NCI-H510A (cell line): ENCODE measurements at places on chromosomes 12 and 14.

GRCh38 chr12:6323340-6323994 is 13.0 kb downstream of the PLEKHG6 start:
- no peak for DNase-seq

GRCh38 chr14:36582874-36583241 is 444 bp upstream of the NKX2-8 start:
- no peak for DNase-seq

DNA sequence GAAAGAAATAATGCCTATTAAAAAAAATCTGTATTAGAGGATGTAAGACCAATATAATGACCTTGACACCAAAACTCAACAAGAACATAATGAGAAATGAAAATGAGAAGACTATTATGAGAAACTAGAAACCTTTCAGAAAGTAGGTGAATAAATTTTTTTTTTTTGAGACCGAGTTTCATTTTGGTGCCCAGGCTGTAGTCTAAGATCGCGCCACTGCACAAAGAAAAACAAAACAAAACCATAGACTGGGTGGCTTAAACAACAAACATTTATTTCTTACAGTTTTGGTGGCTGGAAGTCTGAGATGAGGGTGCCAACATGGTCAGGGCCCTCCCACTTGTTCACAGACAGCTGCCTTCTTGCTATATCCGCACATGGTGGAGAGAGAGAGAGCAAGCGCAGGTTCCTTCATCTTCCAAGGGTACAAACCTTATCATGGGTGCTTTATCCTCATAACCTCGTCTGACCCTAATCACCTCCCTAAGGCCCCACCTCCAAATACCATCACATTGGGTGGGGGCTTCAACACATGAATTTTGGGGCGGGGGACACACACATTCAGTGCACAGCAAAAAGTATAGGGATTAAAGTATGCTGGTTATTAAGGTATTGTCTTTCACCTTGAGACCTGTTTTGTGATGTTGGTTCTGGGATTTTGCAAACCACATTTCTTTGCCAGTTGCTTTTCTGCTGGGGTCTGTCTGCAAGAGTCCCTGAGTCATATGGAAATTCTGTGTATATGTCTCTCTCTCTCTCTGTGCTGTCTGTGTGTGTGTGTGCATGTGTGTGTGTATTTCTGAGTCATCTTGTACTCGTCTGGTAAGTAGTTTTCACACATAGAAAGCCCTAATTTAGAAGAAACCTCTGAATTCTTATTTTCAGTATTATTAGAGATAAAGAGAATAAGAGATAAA is 26.2 kb downstream of the ZCRB1 start:
- no peak for DNase-seq

DNA sequence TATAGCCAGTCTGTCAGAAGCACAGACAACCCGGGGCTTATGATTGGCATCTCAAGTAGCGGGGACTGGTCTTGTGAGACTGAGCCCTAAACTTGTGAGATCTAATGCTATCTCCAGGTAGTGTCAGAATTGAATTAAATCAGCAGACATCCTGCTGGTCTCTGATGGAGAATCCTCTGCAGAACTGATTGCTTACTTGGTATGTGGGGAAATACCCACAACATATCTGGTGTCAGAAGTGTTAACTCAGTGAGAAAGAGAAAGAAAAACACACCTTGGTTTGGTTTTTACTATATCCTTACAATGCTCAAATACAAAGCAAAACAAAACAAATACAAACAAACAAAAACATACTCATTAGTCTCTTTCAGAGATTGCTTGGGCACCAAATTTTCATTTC is 10.0 kb downstream of the SEL1L start:
- no peak for DNase-seq

- no peak for DNase-seq
Measured at GRCh38 chr14:50012644-50013043, 103.7 kb downstream of the VCPKMT start.

DNA sequence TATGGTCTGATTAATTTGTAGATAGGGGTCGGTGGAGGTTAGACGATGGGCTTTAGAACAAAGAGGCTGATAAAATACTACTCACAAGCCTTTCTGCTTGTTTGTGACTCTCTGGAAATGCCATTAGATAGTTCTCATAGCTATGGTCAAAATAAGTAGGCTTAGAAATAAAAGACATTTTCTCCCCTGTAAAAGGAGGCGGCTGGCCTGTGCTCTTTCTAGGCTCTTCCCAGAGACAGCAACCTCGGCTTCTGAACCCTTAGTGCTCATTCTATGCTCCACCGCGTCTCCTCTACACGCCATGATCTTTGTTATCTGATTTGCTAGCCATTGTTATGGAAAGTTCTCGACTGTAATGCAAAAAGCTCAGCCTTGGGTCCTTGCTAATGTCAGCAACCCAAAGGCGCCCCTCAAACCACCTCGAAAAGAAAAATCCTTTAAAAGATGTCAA is 64.5 kb downstream of the CRADD start:
- DNase-seq = peak; percentile 28
